HS-27A (cell line): ENCODE measurements at places on chromosomes 7 and 10.

DNA sequence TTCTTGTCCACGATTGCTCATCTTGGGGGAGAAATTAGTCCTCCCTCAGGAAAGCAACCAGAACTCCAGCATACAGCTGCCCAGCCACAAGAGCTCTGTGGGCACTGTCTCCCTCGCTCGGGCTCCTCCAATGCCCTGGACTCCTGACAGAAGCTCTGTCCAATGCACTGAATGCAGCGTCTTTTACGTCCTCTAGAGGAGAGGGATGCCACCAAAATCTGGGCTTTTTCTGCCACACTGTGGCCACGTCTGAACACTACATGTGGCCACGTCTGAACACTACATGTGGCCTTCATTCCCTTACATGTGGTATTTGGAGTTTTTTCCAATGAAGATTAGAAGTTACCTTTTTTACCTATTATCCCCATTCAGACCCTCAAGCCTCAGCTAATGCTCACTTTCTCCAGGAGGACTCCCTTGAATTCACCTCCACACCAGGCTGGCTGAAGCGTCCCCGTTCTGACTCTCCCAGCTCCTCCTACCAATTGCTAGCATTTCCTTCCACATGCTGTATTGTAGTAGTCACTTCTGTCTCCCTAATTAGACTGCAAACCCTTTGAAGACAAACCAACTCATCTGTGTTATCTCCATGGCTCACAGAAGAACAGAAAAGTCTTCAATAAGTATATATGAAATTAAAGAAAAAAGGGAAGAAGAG lies 134.3 kb upstream of the PDE1C start:
- DNase-seq: peak; percentile 73

- peak; percentile 59 for DNase-seq
Measured at GRCh38 chr10:114026189-114027040, 17.3 kb upstream of the ADRB1 start.

DNA sequence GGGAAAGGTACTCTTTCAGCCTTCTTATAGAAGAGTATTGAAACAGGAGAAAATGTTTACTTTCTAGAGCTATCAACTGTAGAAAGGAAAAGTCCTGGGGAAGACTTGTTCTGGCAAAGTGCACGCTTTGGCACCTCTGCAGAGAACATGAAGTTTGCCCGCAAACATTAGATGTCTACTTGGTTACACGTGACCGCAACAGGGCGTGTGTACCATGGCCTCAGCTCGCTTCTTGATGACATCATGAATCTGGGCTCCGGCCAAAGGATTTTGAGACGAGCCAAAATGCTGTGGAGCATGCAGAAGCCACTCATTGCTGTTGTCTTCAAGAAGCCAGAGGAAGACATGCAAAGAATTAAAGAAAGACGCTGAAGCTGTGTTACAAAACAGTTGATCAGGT lies 8.6 kb upstream of the TAS2R60 start:
- no peak for DNase-seq

GRCh38 chr10:100872034-100872791 lies 40.5 kb upstream of the SLF2 start:
- DNase-seq: no peak

DNA sequence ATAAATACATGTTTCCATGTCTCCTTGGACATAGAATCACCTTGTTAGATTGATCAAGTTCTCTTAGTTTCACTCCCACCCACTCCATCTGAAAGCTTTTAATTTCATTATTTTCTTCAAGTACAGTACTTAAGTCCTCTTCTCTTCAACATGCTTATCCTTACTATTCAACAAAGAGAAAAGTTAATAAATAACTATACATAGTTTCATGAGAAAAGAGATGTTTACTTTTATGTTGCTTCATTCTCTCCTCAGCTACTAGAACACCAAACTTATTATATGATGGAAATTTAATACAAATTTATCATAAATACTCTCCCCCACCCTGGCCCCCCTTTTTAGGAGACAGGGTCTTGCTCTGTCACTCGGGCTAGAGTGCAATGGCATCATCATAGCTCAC lies 33.5 kb downstream of the ASZ1 start:
- DNase-seq: no peak

- no peak for DNase-seq
Measured at GRCh38 chr10:62050893-62051433, 149.5 kb downstream of the ARID5B start.

GRCh38 chr7:65938336-65938895 lies 43.6 kb downstream of the GUSB start:
- DNase-seq: no peak

GRCh38 chr7:41476460-41476803 lies 226.5 kb downstream of the INHBA start:
- no peak for DNase-seq

GRCh38 chr7:101882595-101883564 lies 65.5 kb downstream of the CUX1 start:
- peak; percentile 93 for DNase-seq

GRCh38 chr10:13483073-13483472 lies 45.7 kb downstream of the BEND7 start:
- DNase-seq: no peak

DNA sequence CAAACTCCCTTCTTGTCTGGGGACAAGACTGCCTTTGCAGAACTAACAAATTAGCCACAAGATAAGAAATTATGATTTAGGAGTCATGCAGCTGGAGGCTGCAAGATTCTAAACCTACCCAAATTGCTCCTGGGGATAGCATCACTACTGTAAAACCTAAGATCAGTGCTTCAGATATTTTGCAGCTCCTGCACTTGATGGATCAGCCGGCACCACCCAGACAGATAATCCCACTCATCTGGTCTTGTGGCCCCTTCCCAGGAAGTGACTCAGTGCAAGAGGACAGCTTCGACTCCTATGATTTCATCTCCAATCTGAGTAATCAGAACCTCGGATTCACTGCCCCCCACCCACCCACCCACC lies 181.9 kb downstream of the AKR1D1 start:
- no peak for DNase-seq

GRCh38 chr10:63030536-63030935 lies 102.6 kb upstream of the NRBF2 start:
- no peak for DNase-seq

DNA sequence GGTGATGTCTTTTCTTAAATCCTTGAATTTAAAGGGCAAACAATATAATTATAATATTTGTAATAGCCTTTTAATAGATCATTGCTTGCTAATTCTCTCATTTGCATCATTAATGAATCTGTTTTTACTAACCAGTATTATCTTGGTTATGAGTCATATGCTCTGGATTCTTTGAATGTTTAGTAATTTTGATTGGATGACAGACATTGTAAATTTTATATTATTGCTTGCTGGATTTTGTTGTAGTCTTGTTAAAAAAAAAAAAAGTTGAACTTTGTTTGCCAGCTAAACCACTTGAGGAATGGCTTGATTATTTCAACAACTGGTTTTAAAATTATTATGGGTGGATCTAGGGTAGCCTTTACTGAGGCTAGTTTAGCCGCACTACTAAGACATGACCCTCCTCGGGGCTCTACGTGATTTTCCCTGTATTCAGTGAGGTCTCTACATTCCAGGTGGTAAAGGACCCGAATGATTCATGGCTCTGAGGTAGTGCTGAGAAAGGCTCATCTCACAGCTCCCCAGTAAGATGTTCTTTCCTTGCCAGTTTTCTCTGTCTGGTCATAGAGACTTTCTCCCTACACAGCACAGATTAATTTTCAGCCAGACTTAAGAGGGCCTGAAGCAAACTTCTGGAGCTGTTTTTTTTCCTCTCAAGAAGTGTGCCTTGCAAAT lies 8.5 kb downstream of the C10orf90 start:
- no peak for DNase-seq

DNA sequence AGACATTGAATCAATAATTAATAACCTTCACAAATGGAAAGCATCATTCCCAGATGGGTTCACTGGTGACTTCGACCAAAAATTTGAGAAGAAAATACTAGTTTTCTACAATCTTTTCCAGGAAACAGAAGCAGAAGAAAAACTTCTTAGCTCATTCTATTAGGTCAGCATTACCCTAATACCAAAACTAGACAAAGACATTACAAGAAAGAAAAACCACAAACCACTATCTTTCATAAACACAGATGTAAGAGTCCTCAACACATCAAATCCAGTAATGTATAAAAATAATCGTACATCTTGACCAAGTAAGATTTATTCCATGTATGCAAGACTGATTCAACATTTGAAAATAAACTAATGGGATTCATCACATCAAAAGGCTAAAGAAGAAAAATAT lies 64.0 kb upstream of the CDK1 start:
- DNase-seq: no peak

DNA sequence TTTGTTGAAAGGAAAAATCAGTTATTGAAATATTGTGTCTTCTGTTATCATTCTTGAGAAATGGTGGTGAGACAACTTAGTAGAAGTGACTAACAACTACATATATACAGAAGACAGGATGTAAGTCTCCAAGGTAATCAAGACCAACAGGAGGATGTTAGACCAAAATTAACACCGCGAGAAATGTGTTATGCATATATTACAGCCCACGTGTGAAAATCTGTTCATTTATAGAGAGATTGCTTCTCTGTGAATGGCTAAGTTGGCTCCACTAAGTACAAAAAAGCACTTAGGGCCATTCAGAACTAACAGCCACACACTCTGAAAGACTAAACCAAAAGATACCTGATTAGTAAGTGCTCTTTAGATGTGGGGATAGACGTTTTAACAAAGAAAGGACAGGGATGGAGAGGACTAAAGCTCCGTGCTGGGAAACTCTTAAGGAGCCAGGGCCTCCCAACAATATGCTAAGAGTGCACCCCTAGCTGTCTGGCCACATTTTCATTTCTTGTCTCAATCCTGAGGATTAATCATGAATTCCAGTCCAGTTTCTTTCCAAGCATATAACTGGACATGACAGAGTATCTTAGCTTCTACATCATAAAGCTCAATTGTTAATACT lies 26.5 kb downstream of the HDAC9 start:
- DNase-seq: no peak
